Pancreas (tissue), 10 donors: ENCODE measurements at places on chromosomes 13 and 19. TPM values are rescaled to one million over a fixed set of nuclear protein-coding genes. Genes with fewer than 3 reads are reported as not detected.

Gene LILRA1
- 1.5 TPM for total RNA-seq

Gene GAS6
- total RNA-seq, result 68.8 TPM

GRCh38 chr13:78192716-78193115, 274.1 kb upstream of the EDNRB start:
- H3K27ac ChIP-seq, result no peak overlapping the region
- H3K4me3 ChIP-seq, result no peak overlapping the region
- no peak for DNase-seq
- no peaks in the 10 kb centered on the region for H3K4me1 ChIP-seq
- no peaks in the 10 kb centered on the region for H3K36me3 ChIP-seq

DNA sequence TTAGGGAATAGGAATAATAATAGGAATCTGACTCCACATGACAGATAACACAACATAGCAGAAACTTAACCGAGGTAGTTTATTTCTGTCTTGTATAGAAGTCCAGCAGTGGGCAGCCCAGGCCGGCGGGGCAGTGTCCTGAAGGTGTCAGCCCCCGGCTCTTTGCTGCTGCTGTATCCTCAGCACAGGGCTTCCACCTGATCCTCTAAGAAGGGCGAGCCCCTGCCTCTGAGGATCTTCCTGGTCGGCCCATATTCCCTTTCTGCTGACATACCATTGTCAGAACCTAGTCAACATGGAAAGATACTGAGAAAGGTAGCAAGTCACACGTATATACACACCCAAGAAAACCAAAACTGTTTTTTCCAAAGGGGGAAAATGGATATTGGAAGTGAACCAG, 56.2 kb upstream of the GPR183 start:
- H3K36me3 ChIP-seq, result no peaks in the 10 kb centered on the region
- no peak overlapping the region for H3K27ac ChIP-seq
- no peaks in the 10 kb centered on the region for H3K4me1 ChIP-seq
- no peaks in the 10 kb centered on the region for H3K27me3 ChIP-seq
- no peak overlapping the region for H3K4me3 ChIP-seq
- DNase-seq, result no peak

- no peak overlapping the region for H3K27ac ChIP-seq
- no peak overlapping the region for H3K4me3 ChIP-seq
These were observed 2791.0 kb upstream of the PCDH20 start for GRCh38 chr13:64206430-64207225.

Gene LCP1
- 2.0 TPM for total RNA-seq

DNA sequence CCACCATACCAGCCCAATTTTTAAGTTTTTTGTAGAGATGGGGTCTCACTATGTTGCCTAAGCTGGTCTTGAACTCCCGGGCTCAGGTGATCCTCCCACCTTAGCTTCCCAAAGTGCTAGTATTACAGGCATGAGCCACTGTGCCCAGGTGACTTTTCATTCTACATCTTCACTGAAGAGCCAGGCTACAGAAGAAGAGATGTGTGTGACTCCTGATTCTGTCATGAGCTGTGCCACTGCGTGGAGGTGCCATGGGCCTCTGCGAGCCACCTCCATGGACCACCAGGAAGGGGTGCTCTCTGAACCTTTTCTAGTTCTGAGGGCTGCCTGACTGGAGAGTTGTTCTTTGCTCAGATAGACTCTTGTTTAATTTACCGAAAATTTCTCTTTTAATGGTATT, 56.6 kb upstream of the RANBP3 start:
- H3K27me3 ChIP-seq, result no peaks in the 10 kb centered on the region
- no peak for DNase-seq
- no peak overlapping the region for H3K27ac ChIP-seq
- H3K4me1 ChIP-seq, result no peaks in the 10 kb centered on the region
